ENCODE measurements at places on chromosomes 3 and 15.

DNA sequence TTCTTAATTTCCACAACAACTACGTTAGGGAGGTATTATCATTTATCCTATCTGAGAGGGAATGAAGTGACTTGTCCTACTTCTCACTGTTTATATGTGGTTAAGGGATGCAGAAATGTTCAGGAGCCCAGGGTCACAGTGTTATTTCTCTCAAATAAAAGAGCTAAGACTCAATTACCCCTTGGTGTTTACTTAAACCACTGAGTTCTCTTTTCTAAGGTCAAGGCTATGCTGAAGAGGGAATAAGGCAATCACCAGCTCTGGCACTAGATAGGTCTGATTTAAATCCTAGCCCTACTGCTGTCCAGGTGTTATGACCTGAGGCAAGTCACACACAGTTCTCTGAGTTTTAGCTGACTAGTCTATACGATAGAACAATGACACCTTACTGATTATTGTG lies 35.7 kb upstream of the BCL6 start:
- no peak for DNase-seq

DNA sequence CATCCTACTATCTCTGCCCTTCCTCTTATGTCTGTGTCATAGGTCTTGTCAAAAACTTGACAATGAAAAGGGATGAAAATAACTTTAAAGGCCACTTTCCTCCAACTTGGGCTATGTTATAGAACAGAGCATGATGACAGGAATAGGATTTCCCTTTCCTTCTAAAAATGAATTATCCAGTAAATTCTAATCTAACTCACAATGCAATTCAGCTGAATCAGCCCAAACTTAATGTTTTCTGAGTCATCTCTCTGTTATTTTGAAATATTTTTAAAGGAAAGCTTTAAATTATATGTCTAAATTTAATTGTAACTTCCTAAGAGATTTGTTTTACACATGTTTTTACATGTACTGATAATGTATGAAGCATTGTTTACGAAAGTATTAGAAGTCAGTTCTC lies 258.5 kb downstream of the BBX start:
- DNase-seq, result no peak

- DNase-seq, result no peak
Observed at GRCh38 chr3:130465521-130465920, 51.5 kb upstream of the COL6A6 start.

DNA sequence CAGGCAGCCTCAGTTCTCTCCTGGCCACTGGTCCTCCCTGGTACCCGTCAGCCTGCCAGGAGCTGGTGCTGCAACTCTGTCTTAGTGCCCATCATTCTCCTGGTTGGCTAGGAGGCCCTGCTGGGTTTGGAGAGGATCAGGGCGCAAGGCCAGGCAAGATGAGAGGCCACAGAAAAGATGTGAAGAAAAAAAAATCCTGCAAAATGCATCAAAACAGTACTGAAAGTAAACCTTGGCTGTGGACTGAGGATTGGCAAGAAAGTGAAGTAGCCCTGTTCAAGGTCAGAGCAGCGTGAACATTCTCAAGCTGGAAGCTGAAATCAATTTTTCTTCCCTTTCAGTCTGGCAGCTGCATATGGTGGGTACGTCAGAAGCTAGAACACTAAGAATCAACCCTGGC lies 74.2 kb downstream of the GTF2E1 start:
- DNase-seq, result no peak

- DNase-seq, result no peak
Observed at GRCh38 chr3:116966649-116967048, 257.1 kb downstream of the TUSC7 start.
